ENCODE measurements at places on chromosomes 1 and 21.
A peak's percentile ranks its signal among the peaks of the same experiment; 100 is the strongest.

GRCh38 chr21:14762734-14763694 lies 216.9 kb upstream of the SAMSN1 start:
- peak; percentile 75 for DNase-seq

- DNase-seq: no peak
Measured at GRCh38 chr1:37239225-37239740, 205.0 kb upstream of the GRIK3 start.

GRCh38 chr1:10516925-10517676 lies 42.4 kb downstream of the PEX14 start:
- peak; percentile 44 for DNase-seq

DNA sequence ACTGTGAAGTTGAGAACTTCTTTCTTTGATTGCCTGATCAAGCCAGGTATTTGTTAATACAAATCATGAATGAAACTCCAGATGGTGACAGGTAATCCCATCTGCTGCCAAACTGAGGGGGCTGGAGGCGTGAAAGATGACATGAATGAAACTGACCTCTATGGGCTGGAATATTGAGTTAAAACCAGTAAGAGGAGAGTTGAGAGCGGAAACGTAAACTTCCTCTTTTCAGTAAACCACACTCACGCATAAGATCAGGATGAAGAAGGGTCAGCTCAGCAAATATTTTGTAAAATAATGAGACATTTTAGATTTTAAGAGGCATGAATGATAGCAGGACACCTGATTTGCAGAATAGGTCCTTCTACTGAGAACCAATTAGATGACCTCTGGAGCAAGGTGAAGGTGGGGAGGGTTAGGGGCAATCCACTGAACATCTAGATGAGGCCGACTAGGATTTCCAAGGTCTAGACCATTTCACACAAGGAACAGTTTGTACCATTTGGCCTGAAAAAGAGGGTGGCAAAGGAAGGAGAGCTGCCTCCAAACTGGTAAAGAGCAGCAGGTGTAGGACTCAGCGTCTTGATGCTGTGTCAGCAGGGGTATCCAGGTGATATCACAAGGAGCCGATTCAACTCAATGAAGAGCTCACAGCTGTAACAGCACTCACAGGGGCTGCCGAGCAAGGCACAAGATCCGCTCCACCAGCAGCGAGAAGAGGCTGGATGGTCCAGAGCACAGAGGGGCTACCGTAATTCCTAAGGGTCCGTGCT lies 132.6 kb downstream of the NTPCR start:
- peak; percentile 19 for DNase-seq

GRCh38 chr1:212141404-212141803 lies 105.9 kb downstream of the DTL start:
- DNase-seq: peak; percentile 80

DNA sequence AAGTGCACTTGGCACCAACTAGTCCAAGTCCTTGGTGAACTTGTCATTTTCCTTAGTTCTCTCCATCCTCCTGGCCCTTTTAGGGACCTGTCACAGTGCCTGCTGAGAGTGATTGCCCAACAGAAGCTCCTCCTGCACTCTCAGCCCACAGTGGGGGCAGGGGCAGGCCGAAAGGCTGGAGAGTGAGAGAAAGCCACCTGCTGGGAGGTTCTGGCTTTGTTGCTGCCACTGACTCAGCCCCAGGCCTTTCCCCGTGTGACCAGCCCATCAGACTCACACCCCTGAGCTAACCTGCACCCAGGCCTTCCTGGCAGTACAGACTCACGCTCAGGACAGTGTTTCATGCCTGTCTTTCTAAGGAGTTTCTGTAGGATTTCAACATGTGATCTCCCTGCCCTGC lies 17.1 kb upstream of the PROK1 start:
- peak; percentile 31 for DNase-seq

DNA sequence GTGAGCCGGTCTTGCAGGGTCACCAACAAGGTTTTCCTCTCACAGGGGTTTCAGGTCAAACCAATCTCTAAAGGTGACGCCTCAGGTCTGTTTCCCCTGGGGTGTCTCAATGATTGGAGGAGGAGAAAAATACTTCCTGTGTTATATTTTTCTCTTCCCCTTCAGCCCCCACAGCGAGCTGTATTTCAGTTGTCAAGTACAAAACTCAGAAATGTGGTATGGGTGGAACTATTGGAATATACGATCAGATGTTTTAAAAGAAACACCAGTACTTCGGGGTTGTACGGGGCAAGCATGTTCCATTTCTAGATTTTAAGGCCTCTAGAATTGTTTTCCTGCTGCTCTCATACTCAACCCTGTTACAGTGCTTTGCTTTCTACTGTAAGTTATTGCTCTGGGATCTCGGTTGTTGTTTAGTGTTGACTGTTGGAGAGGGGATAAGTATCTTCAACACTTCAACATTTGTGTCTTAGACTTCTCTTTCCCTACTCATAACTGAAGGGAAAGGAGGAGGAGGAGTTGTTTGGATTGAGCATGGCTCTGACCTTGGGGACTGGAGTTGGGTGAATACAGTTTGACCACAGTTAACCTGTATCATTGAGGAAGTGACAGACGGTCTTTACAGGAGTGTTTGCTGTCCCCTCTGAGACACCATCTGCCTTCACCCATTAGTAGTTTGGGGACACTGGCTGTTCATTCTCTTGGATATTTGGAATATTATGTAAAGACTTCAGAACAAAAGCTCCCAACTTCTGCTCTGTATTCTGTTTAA lies 2.0 kb downstream of the MAPKAPK2 start:
- DNase-seq: peak; percentile 16

GRCh38 chr1:206967096-206967849 lies 3.0 kb downstream of the FCAMR start:
- DNase-seq: no peak

DNA sequence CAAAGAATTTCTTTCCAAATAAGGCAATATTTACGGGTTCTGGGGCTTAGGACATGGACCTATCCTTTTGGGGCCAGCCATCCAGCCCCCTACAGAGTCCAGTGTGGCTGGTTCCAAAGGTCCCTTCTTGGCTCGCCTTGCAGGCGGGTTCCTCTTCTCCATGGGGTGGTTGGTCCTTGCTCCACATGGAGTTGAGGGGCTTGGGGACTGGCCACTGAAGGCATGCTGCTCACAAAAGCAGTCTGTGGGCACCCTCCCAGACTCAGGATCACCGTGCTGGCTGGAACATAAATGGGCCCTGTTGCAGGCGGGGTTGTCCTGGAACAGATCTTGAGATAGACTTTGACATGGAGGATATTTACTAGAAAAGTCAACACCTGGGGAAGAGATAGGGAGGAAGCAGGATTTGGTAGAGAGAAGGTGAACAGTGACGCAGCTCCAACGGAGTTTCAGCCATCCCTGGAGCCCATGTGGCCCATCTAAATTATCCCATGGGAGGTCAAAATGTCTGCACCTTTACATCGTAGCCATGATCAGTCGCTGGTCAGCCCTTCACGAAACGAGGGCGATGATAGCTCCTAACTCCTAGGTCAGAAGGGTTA lies 39.1 kb upstream of the LRP8 start:
- no peak for DNase-seq

GRCh38 chr1:15384301-15384901 lies 25.3 kb upstream of the EFHD2 start:
- DNase-seq: no peak

GRCh38 chr21:35953597-35953996 lies 106.7 kb downstream of the SETD4 start:
- DNase-seq: no peak

- no peak for DNase-seq
Measured at GRCh38 chr1:198416296-198416695, 124.2 kb downstream of the ATP6V1G3 start.

DNA sequence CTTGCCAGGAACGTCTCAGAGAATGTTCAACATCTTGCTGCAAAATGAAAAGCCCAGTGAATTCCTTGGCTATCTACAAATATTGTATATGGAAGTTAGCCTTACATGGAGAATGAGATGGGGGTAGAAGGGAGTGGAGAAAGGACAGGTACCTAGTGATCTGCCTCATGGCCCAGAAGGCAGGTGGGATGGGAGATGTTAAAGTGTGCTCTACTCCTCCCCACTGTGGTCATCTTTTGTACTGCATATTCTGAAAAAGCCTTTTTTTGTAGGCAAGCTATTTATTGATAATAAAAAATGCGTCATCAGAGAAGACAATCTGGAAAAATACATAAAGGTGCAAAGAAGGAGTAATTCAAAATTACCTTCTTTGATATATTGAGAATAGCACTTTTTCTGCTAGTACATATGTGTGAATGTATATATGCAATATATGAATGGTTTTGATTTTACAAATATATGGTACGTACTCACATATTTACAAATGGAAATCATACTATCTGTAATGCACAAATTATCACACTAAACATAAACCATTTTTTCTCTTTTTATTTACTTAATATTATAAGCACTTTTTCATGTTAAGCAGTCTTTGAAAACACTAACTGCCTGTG lies 19.1 kb upstream of the SLC5A9 start:
- peak; percentile 41 for DNase-seq

GRCh38 chr1:93839307-93839706 lies 39.7 kb downstream of the DNTTIP2 start:
- no peak for DNase-seq

- DNase-seq: no peak
Measured at GRCh38 chr1:98565951-98566350, 95.6 kb upstream of the SNX7 start.

- no peak for DNase-seq
Measured at GRCh38 chr1:91891454-91891853, 5.5 kb upstream of the TGFBR3 start.

- peak; percentile 21 for DNase-seq
Measured at GRCh38 chr1:229024528-229025130, 246.3 kb upstream of the RAB4A start.

- no peak for DNase-seq
Measured at GRCh38 chr1:222073307-222073995, 331.6 kb upstream of the DUSP10 start.

Data from hematopoietic multipotent progenitor cell treated with erythropoietin and hydrocortisone succinate and interleukin-3 and kit ligand, for 8 days (in vitro differentiated cells).